Metanephros (tissue), 2 donors: ENCODE measurements at places on chromosomes 3 and 15. TPM values are rescaled to one million over a fixed set of nuclear protein-coding genes. Genes with fewer than 3 reads are reported as not detected.

Gene CASR
- total RNA-seq = 24.4 TPM

Gene GYG1
- 25.3 TPM for total RNA-seq

Gene DUOXA2
- total RNA-seq = not detected

Gene TEX9
- total RNA-seq = 22.9 TPM

Gene P2RY13
- total RNA-seq = 1.2 TPM

Gene TLNRD1
- 11.4 TPM for total RNA-seq

Gene CPA3
- total RNA-seq = 1.6 TPM

Gene KLF15
- 15.6 TPM for total RNA-seq
